ENCODE measurements at places on chromosomes 7 and 10. TPM values are rescaled to one million over a fixed set of nuclear protein-coding genes. Genes with fewer than 3 reads are reported as not detected.

GRCh38 chr7:158618745-158619140 lies 31.1 kb upstream of the PTPRN2 start:
- DNase-seq, result no peak

The SPDYE2B gene
- not detected for total RNA-seq

The YKT6 gene
- total RNA-seq, result 109 TPM

- DNase-seq, result no peak
Observed at GRCh38 chr10:77146712-77147336, 490.8 kb downstream of the KCNMA1 start.

The CADPS2 gene
- 2.0 TPM for total RNA-seq

GRCh38 chr10:119973281-119973680 lies 80.8 kb downstream of the SEC23IP start:
- peak; percentile 18 for DNase-seq

- no peak for DNase-seq
Observed at GRCh38 chr7:135158874-135159273, 11.0 kb downstream of the TMEM140 start.

DNA sequence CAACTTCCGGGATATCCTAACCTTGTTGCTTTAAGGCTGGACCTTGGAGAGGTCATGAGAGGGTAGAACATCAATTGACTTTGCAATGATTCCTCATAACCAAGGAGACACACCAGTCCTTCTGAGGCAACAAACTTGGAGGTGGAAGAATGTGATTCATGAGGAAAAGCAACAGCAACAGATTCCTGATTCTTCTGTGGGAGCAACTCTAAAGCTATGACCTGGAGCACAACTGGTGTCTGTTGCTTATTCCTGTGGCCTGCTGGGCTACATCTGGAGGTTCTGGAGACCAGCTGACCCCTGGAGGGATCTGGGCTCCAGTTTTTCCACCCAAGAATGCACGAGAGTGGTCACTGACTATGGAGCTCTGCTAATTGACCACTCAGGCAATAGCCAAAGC lies 116.6 kb downstream of the CREB5 start:
- no peak for DNase-seq

DNA sequence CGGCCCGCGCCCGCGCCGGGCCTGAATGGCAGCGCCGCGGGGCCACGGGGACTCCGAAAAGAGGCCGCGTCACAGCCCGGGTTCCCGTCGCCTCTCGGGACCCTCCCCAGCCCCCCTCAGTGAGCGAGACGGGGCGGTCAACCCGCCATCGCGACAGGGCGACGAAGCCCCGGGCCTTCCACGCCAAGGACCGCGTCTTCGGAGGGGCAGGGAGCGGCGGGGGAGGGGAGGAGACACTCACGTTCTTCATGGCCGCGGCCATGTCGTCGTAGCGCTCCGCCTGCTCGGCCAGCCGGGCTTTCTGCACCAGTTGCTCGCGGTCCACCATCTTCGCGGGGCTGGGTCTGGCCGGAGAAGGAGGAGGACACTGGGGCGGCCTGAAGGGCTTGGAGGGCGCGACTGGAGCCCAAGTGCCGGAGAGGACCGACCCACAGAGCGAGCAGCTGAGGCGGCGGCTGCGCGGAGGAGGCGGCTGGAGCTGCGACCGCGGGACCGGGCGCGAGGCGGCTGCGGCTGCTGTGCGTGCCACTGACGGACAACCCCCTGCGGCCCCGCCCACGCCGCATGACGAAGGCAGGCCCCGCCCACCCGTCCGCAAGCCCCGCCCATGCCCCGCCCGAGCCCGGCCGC lies at the start of gene YWHAG:
TSS of gene YWHAG (minus strand) at position 511 of the 630 bp plus-strand sequence. CDS start at position 328, 183 bp downstream.
- peak; percentile 52 for DNase-seq

The OPN1SW gene
- total RNA-seq, result not detected

GRCh38 chr7:130187360-130187759 lies 17.8 kb downstream of the TMEM209 start:
- DNase-seq, result no peak

DNA sequence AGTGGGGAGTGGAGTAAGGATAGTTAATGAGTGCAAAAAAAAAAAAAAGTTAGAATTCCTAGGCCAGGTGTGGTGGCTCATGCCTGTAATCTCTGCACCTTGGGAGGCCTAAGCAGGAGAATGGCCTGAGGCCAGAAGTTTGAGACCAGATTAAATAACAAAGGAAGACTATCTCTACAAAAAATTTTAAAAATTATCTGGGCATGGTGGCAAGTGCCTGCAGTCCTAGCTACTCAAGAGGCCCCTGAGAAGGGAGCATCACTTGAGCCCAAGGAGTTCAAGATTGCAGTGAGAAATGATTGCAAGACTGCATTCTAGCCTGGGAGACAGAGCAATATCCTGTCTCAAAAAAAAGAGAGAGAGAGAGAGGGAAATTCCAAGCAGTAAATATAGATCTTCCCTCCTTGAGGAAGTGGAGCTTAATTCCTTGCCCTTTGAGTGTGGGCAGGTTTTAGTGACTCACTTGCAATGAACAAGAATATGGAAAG lies 19.5 kb upstream of the CSTF2T start:
- peak; percentile 85 for DNase-seq

DNA sequence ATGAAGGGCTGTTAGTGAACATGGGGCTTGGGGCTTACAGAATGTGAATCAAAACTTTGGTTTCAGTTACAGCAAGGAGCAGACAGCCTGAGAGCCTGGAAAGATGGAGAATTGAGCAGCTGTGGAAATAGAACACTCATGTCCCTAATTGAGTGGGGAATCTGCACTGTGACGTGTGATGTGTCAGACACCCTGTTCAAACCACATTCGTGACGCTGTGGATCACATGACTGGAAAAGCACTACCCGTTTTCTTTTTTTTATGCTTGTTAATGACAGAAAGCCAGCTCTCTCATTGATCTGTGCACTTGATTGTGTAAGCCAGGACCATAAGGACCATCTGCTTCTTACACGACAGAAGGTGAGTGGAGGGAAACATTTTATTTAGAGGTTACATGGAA lies 15.1 kb upstream of the TBX20 start:
- DNase-seq, result no peak

DNA sequence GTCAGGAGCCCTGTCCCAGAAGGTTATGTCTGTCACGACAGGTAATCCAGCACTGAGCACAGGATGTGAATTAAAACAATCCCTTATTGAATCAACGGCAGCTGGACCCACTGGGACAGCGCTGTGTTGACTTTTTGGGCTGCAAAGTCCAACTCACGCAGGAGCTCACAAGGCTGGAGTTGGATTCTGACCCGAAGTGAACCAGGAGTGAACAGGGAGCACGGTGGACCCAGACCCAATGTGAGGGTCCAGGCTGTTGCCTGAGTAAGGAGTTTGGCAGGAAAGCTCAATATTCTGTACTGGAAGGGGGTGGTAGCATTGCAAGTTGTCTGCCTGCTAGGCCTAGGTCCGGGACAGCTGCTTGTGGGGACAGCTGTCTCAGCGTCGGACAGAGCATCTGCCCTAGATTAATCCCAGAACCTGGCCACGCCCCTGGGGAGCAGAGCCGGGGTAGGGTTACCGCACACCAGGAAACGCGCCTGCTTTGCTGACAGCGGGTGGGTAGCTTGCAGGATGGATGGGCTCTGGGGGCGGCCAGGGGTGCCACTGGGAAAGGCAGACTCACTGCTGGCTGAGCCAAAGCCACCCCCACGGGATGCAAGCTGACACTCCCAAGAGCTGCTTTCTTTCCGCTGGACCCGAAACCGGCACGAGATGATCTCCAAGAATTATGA lies 24.0 kb downstream of the COL26A1 start:
- DNase-seq, result no peak

The RAMP3 gene
- total RNA-seq, result not detected

GRCh38 chr10:86389441-86390193 lies 23.0 kb upstream of the GRID1 start:
- DNase-seq, result no peak

DNA sequence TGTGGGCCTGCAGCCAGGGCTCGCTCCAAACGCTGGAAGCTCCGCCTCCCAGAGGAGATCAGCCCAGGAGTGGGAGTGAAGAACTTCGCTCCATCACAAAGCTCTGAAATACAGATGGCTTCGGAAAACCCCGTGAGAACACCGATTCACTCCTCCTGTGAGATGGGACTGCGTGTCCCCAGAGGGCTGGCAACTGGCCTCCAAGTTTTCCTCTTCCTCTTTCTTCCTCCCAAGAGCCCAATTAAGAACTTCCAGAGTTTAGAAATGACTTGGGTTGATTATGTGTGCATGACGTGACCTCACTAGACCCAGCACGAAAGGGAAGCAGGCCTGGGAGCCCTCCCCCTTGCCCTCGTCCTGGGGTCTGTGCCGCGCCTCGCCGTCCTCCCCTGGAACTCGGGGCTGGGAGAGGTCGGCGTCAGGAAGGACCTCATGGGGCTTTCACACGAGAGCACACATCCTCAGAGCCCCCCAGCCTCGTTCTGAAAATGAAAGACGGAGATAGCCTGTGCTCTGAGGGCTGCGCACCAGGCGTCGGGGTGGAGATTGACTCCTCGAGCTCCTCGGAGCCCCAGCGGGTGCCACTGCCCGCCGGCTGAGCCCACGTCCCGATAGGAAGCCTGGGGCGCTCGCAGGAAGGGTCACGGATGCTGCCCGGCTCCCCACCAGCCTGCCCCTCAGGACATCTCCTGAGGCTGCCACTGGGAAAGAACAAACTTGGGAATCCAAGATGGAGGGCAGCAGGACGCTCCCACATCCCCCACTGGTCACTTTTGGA lies 37.8 kb downstream of the PTPRN2 start:
- DNase-seq, result no peak

The MAP3K8 gene
- 1.6 TPM for total RNA-seq

- DNase-seq, result no peak
Observed at GRCh38 chr7:159104188-159104920, 40.3 kb downstream of the VIPR2 start.

DNA sequence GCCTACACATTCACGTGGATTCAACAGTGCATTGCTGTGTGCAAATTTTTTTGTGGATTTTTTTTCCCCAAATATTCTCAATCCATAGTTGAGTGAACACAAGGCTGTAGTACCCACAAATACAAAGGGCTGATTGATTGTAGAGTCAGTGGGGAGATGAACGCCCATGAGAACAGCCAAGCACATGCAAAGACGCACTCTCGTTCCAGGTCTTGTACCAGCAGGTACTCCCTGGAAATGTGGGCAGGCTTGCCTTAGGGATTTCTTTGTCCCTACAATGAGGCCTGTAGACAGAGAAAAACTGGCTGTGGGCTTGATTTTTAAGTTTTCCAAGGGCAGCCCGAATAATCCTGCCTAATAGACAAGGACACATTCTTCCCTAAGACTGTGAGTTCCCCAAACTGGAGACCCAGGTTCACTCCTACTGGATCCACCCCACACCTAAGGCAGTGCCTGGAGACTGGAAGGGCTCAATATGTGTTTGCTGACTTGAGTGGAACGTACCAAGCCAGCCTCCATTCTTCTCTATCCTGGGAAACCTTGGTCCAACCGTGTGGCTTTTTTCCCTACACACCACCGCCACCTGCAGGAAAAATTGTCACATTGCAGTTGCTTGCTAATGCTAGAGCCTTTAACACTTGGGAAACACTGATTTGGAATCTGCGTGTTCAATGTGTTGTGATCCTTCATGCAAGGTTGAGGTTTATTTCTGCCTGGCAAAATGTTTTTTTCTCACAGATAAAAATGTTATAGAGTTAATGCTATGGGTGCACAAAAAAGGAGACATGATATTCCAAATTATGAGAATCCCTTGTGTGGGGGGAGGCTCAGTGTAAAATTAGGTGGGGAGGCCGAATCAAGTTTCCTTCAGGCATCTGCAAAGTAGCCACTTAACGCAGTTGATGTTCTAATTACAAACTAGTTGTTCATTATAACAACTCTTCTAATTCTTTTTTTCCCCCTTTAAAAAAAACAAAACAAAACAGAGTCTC lies 49.3 kb downstream of the PPP1R17 start:
- peak; percentile 46 for DNase-seq

DNA sequence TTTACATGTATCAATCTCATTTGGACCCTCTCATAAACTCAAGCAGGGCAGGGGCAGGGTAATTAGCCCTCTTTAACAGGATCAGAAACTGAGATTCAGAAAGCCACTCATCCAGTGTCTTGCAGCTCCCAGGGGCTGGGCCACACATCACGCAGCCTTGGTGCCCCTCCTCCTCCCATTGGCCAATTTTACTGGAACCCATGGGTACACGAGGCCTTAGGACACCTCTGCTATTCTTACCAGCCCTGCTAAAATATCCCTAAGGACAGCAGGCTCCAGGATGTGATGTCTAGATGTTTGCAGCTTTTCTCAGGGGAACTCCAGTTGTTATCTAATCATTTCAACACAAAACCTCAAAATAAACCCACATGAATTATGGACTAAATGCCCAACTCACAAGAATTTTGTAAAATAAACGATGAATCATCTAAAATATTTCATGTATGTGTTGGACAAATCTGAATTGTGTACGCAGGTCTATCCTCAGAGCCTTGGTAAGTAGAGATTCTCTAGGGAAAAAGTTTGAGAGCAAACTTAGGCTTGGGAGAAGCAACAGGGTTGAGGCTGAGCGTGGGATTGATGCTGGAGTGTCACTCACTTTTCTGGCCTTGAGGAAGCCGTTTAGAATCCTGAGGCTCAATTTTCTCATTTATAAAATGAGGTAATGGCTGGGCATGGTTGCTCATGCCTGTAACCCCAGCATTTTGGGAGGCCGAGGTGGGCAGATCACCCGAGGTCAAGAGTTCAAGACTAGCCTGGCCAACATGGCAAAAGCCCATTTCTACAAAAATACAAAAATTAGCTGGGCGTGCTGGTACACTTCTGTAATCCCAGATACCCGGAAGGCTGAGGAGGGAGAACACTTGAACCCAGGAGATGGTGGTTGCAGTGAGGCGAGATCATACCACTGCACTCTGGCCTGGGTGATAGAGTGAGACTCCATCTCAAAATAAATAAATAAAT lies 69.7 kb upstream of the TNS3 start:
- DNase-seq, result peak; percentile 66

The STRA8 gene
- not detected for total RNA-seq

The HOXA7 gene
- total RNA-seq, result not detected

DNA sequence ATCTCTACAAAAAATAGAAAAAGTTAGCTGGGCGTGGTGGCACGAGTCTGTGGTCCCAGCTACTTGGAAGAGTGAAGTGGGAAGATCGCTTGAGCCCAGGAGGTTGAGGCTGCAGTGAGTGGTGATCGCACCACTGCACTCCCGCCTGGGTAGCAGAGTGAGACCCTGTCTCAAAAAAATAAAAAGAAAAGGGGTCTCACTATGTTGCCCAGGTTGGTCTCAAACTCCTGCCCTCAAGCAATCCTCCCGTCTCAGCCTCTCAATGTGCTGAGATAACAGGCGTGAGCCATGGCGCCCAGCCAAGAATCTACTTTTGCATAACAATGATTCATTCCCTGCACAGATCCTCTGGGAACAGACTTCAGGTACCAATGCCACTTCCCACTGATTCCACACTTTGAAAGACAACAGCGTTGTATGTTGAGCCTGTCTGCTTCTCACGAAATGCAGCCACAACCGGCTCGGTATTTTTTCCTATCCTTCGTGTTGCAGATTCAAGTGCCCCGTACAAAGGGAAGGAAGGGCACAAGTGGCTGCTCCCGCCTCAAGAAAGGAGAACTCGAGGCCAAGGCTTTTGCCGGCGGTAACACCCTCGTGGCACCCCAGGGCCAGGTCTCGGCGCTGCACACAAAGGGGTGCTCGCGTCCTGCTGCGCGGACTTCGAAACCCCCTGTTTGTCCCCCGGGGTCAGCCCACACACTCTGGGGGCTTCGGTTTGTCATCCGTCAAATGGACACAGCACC lies 745 bp downstream of the DAGLB start:
- peak; percentile 91 for DNase-seq

The PDCD11 gene
- total RNA-seq, result 44.5 TPM

All from bronchial epithelial cell (primary cell).